ENCODE measurements at places on chromosomes 6 and 20.
A peak's percentile ranks its signal among the peaks of the same experiment; 100 is the strongest.

DNA sequence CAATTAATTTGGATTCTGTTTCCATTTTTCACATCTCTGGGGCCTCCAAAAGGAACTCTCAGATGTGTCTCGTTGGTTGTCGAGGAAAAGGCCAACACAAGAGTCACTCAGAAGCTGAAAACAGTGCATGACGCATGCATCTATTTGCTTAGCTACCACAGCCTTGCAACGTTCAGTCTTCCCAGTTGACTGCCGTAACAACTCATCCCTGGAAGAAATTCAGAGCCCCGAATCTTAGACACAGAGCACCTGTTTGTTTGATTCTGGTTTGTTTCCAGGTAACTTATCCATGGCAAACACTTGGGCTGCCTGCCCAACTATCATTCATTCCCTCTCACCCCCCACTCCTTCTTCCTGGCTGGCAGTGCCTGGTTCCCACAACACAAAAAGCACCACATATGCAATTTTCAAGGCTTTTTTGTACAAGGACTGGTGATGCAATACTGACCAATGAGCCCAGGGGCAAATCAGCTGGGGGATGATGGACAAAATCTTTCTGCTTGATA, 60.5 kb downstream of the ZMYND8 start:
- no peak for DNase-seq

DNA sequence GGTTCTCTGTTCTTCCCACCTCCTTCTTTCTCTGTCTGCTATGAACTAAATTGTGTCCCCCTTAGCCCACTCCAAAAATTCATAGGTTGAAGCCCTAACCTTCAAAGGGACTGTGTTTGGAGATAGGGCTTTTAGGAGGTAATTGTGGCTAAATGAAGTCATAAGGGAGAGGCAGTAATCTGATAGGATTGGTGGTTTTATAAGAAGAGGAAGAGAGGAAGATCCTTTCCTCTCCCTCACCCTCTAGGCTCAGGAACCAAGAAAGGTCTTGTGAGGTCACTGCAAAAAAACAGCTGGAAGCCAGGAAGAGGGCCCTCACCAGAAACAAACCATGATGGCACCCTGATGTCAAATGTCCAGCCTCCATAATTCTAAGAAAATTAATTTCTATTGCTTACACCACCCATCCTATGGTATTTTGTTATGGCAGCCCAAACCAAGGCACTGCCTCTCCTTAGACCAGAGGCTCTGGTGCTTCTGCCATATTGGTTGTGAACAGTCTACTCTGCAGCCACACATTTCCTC, 135.1 kb upstream of the COL21A1 start:
- DNase-seq, result no peak

DNA sequence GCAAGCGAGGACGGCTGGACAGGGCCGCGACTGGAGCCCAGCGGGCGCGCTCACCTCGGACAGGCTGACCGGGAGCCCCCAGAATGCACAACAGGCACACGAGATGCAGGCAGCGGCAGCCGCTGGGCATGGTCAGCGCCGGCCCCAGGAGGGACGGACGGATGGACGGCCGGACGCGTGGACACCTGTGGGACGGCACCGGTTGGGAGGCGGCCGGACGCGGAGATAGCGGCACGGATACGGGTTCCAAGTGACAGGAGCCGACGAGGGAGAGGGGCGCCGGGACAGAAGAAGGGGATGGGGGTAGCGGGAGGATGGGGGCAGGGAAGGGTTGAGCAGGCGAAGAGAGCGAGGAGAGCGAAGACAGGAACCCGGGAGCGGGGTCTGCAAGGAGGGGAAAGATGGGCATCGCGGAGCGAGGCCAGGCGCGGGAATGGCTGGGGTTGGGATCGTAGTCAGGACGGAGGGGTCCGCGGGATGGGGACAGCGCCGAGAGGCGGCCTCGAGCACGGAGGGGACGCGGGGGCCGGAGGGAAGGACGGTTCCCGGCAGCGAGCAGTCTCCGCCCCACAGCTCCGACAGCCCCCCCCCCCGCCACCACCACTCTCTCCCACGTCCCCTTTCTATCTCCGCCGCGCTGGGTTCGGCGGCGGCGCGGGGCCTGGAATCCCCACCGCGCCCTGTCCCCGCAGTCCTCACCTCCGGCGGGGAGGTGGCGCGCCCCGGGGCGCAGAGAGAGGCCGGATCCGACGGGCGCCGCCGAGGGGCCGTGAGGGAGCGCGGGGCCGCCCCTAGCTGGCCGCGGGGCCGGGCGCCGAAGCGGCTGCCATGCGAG, 435 bp downstream of the DLK2 start:
- peak; percentile 90 for DNase-seq

DNA sequence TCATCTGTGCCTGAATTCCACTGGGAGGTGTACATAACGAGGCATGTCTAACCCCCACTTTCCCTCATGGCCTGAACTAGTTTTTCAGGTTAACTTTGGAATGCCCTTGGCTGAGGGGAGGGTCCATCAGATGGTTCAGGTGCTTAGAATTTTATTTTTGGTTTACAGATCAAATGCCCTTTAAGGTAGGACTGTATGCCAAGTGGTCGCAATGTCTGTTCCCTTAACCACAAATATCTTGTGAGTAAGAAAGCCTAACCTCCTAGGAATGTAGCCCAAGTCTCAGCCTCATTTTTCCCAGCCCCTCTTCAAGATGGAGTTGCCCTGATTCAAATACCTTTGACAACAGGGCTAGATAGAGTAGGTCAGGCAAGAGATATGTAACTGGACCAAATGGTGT, 78.4 kb downstream of the RNASET2 start:
- DNase-seq, result no peak

DNA sequence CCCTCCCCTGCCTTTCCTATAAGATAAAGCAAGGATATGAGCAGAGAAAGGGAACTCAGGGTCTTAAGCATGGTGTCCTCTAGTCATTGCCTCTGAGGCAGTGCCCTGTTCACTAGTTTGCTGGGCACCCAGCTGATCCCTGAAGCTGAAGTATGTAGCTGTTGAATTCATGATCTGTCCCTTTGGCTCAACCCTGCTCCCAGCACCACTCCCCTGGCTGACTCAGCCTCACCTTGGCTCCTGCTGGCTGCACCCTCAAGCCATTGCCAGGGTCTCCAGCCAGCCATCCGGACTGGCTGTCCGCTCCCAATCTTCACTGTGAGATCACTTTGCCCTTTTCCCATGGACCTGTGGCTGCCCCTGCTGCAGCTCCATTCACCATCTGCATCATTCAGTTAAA, 25.9 kb upstream of the UST start:
- DNase-seq, result no peak
